ENCODE measurements at places on chromosomes 1 and 21.

DNA sequence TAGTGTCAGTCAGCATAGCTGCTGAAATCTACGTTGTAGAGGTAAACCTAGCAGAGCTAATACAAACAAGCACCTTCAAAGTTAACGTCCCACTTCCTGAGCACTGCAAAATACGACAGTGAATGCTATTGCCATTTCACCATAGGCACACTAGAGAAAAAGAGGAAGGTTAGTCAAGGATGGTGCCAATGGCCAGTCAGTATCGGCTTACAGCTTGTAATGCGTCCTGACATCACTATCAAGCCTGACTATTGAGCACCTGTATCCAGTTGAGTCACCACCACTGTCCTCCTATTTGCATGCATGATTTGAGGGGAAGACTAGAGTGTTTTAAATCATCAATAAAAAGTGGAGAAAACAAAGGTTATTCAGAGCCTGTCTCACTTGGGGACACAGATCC, 34.4 kb downstream of the NUCKS1 start:
- no peak for DNase-seq

DNA sequence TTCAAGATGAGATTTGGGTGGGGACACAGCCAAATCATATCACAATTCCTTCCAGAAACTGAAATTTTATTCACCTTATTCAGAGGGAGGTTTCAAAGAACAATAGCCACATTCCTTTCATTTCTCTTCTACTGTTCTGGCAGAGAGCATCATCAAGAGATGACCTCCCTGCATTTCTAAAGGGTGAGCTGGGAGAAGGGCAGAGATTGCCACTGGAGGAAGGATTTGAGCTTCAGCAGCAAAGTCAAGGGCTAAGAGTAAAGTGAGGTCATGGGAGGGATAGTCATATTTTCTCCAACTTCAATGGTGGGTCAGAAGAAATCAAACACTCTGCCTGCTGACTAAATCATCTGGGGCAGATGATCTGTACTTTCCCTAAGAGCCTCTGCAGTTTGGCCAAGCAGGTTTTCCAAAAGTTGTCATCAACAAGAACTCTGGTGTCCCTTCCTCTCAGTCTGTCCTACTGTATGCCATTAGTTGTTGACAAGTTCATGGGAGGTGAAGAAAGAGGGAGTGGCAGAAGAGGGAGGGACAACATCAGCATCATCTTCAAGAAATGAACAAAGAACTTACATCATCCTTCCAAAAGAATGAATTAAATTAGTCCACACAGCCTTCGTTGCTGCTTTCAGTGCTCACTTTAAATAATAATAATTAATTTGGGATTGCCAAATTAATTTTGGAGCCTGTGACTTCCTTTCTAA, 298.3 kb downstream of the ASTN1 start:
- DNase-seq, result no peak

DNA sequence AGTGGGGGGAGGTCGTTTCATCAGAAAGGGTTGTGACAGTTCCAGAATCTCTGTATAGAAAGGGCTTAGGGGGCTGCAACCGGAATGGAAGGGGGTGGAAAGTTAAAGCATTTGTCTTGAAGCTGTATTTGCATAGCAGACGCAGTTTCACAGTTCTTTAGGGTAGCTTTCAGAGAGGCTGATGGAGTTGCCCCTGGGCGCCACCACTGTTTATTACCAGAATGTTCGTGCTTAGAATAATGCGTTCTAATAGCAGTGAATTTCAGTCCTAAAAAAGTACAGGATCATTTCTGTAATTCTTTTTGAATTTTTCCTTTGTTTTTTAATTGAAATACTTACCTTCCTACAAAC, 1.3 kb downstream of the EXO1 start:
- no peak for DNase-seq

GRCh38 chr1:156682166-156682890, 5.1 kb upstream of the NES start:
- no peak for DNase-seq

GRCh38 chr1:152725261-152725660, 17.3 kb downstream of the LCE4A start:
- no peak for DNase-seq

GRCh38 chr1:61079898-61080336, 2.4 kb upstream of the NFIA start:
- no peak for DNase-seq

GRCh38 chr1:174447866-174448530, at the start of gene GPR52:
GPR52 (plus strand) TSS chr1:174447964; CDS start chr1:174448112, 148 bp downstream.
- no peak for DNase-seq

GRCh38 chr1:182015360-182015759, 46.2 kb downstream of the ZNF648 start:
- no peak for DNase-seq

DNA sequence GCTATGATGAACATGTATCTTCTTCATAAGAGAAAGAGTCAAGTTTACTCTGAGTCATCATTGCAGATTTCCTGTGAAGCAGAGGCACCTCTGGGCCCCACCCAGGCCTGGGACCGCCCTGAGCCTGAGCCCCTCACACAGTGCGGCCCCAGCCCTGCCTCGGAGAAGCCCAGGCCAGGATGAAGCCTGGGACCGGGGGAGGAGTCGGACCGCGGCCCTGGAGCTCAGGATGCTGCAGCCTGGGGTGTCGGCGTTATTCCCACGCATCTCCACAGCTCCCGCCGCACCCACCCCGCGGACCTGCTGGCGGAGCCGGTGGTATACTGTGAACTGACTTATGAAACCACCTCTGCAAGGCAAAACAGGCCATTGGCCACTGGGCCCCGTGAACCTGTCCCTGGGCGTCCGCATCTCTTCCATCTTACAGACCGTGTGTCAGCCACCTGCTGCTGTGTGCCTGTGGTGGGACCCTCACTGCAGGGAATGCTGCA, 2.4 kb upstream of the COL6A1 start:
- no peak for DNase-seq

- no peak for DNase-seq
These were observed 811.3 kb upstream of the ADGRL2 start for GRCh38 chr1:80989455-80989854.

DNA sequence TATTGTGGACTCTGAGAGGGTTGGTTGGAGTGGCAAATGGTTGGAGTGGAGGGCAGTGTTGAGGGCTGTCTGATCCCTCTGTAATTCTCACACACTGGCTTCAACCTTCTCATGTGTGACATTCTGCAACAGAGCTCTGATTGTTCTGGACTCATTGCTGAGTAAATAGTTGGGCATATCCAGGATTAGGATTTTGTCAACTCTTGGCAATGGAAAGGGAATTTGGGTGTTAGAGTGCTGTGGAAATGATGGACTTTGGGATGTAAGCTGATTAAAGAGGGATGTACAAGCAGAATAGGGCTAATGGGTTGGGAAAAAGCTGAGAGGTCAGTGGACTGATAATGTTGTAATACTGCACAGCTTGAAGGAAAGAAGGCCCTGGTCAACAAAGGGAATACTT, 16.5 kb downstream of the TLCD4 start:
- no peak for DNase-seq

- DNase-seq, result no peak
These were observed at the start of gene SPRTN for GRCh38 chr1:231338270-231339128. SPRTN (plus strand) TSS chr1:231338293; CDS start chr1:231338384, 91 bp downstream.

GRCh38 chr1:82582347-82582746, 781.6 kb downstream of the ADGRL2 start:
- DNase-seq, result no peak

GRCh38 chr1:66247415-66248208, 286.3 kb upstream of the SGIP1 start:
- no peak for DNase-seq

DNA sequence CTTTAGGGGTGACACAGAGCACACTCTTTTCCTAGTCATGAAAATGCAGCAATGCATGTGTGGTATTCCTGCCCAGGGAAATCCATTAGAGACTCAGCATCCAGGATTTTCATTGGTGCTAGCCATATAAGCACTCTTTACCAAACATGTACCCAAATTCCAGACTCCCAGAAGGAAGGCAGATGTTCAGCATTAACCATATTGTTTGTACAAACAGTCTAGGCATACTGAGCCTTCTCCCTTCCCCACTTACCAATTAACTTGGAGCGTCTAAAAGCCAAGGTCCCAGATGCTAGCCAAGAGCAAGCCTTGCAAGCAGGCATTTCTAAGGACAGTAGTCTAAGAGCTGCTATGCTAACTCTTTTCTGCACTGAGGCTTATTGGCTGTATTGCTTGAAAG, 27.9 kb downstream of the ZBED6 start:
- DNase-seq, result no peak

DNA sequence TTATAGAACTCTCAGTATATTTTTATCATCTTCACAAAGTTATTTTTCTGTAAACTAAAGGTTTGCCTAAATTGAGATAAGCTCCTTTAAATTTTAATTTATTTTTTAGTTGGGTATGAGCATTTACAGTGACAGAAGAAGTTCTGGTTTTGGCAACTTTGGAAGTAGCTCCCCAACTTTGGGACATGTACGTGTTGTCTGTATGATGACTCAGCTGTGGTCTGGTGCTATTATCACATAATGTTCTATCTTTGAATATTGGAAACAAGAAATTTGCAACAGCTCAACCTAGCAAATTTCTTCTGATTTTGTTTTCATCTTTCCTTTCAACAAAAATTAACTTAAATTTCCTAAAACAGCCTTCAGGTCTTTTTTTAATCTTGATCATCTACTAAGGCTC, 46.6 kb upstream of the C1orf105 start:
- DNase-seq, result no peak

DNA sequence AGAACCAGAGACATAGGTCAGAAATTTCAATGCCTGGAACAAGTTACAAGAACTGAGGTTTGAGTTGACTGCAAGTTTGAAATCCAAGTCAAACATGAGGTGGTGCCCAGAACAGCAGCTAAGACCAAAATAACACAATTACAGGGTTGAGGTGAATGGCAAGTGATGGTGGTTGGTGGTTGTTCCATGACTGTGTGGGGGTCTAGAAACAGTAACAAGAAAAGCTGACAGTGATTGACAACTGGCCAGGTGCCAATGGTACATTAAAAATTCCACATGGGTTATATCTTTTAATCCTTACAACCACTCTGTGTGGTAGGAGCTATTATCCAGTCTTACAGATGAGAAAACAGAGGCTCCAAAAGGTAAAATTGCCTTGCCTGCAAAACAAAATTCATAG, 32.0 kb downstream of the RIMS3 start:
- DNase-seq, result no peak

- no peak for DNase-seq
These were observed 14.5 kb downstream of the AUNIP start for GRCh38 chr1:25844536-25845337.

DNA sequence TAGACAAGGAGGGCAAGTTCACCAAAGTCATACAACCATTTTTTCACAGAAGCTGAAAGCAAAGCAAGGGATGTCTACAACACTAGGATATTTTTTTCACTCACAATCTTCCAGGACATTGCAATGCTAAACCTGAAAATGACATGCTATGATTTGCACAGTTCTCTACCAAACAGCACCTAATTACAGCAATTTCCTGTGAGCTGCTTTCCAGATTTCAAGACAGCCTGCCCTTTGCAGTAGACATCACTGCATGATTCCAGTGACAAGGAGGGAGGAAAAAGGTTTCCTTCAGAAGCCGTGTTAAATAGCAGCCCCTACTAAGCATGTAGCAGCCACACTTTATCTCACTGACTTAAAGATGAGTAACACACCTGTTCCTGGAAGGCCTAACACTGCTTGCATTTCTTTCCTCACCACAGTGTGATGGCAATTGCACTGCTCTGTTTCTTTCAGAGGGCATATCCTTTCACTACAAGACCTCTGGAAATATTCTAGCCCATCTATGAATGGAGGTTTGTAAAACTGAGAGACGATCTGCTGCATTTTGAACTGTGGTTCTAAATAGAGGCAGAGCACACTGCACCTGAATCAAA, 97.1 kb downstream of the DUSP10 start:
- no peak for DNase-seq

DNA sequence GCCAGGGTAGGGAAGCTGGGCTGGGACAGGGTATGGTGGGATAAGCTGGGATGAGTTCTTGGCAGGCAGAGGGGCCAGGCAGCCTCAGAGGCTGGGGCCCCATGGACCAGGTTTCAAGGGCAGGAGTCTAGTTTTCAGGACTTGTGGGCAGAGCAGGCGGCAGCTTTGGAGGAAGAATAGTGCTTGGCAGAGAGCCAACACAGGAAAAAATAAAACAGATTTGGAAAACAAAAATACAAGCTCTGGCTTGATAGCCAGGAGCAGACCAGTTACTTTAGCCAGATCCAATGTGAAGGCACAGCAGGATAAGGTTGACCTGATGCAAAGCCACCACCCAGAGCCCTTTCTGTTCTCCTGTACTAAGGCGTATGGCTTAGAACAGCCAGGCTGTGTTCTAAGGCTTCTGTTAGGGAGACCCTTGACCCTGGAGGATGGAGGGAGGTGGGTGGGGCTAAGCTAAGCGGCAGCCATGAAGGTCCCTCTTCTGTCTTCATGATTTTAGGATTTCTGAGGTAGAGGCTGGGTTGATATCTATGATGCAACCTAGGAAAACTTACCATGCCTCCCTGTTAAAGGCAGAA, 5.5 kb downstream of the TRAF5 start:
- no peak for DNase-seq

GRCh38 chr1:152461544-152461943, 47.5 kb upstream of the CRNN start:
- peak; percentile 71 for DNase-seq

- no peak for DNase-seq
These were observed 181.5 kb downstream of the NPHP4 start for GRCh38 chr1:5810553-5811270.

- no peak for DNase-seq
These were observed 29.6 kb downstream of the PROK1 start for GRCh38 chr1:110480356-110481096.

DNA sequence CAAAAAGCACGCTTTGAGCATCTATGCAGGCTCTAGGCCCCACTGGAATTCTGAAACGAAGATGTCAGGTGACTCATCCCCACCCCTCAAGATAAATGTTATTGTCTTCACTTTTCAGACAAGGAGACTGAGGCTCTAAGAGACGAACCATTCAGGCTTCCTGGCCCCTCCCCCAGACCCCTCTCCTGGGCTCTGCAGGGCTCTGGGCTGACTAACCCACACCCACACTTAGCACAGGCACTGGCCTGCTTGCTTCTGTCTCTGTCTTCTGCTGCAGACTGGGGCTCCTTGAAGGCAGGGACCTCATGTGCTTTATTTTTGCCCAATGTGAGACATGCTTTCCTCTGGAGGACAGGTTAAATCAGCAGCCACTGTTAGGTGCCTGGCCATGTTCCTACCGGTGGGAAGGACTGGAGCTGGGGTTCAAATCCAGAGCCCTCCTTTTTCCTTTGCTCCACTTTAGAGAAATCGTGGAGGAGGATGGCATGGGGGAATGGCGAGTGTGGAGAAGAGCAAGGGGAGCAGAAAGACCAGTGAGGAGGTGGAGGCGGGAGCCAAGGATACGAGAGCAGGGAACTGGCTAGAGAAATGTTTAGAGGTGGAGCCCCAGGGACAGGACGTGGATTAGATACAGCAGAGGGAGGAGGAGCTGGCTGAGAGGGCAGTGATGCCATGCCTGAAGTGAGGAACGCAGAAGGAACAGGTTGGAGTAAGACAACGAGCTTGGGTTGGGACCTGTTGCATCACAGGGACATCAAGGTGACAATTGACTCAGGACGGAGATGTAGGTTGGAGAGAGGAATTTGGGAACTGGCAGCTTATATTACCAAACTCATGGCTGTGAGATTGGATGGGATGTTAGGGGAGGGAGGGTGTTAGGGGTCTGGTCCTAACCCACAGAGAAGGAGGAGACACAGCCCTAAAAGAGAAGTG, 1.7 kb downstream of the TMEM125 start:
- no peak for DNase-seq

- no peak for DNase-seq
These were observed 15.8 kb downstream of the SYNJ1 start for GRCh38 chr21:32712043-32712442.
